CD4-positive, alpha-beta T cell treated with Interleukin-10 for 1 hour (primary cell): ENCODE measurements at places on chromosomes 7 and 10.

DNA sequence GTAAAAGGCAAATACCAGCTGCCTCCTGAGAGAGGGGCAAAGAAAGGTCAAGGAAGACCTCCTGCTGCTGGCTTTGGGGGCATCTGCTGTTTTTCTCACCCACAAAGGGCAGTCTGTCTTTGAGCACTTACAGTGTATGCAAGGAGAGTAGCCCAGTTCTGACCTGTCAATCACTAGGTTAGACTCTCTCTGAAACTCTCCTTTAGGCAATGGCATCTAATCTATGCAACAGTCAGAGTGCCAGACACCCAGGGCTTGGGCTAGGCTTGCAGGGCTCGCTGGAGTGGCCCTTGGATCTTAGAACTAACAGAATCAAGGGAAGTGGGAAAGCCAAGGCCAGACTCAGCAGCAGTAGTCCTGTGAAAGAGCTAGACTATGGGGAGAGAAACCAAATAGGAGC lies 522.9 kb downstream of the NRG3 start:
- DNase-seq, result no peak

DNA sequence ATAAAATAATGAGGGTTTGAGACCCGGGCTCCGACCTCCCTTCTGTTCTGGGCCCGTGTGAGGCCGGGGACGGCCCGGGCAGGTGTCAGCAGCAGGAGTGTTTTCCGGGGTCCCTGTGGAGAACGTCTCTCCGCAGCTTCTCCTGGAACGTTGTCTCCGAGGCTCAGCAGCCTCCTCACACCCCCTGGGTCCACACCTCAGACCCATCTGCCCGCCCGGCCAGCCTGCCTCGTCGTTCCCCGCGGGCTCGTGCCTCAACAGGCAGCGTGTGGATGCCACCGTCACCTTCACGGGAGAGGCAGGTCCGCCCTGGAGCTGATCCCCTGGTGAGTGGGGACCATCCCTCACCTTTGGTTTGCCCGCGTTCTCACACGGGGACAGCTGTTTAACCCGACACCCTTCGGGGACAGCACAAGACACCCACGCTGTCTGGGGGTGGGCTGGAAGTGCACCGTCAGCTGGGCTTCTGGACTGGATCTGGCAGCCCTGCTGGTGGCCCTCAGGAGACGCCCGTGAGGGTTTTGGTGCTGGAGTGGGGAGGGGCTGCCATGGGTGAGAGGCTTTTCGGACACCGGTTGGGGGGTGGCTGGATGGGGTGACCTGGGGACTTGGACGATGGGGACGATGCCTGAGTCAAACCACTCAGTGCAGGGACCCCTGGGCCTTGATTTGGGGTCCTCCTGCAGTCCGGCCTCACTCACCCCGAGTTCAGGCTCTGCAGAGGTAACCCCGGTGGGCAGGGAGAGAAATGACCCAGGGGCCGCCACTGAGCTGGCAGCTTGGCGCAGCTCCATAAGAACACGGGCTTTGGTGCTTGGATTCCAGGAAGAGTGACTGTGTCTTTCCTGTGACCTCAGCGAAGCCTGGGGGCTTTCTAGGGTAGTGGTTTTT lies 131.7 kb downstream of the DNAJB6 start:
- DNase-seq, result no peak

DNA sequence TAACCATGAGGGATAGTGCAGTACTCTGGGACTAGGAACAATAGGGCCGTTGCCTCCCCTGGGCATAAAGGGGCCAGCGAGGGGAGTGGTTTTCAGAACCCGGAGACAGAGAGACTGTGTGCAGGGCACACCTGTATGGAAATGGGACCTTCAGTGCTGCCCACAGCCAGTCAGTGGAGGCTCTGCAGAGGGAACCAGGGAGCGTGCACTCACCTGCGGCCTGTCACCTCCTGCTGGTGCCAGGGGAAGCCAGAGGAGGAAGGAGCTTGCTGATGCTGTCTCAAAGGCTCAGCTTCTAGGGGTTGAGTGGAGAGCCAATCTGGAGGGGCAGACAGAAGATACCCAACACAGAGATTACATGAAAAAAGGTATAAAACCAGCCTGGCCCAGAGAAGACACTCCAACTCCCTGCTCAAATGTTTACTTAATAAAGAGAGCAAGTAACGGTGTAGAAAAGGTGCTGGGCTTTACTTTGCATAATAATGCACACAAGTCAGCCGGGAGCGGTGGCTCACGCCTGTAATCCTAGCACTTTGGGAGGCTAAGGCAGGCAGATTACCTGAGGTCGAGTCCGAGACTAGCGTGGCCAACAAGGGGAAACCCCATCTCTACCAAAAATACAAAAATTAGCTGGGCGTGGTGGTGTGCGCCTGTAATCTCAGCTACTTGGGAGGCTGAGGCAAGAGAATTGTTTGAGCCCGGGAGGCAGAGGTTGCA lies 35.5 kb upstream of the WAPL start:
- DNase-seq, result no peak

DNA sequence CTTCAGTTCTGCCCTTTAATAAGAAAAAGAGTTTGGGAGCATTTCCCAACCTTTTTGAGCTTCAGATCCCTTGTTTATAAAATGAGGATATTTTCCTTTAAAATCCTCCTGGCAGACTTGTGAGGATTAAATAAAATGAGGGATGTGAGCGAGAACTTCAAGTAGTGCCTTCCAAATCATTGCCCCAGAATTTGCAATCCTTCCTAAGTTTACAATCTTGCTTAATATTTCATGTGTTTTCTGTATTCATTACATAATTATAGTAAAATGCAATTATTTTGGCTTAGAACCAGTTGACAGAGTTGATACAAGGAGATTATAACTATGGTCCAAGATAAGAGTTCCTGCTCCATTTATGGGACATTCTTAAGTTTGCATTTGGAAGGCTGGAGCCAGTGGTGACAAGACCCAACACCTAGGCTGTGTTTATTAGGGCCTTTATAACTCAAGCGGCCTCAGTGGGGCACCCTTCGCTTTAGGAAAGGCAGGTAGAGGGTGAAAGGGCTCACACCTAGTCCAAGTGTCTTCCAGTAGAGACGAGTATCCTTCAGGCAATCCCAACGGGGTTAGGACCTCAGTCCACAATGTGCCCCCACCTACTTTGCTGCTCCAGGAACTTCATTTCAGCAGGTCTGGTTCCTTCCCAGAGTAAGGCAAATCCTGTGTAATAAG lies 317.5 kb downstream of the WDR11 start:
- DNase-seq, result no peak

- DNase-seq, result no peak
Measured at GRCh38 chr10:95172851-95173250, 21.2 kb upstream of the ACSM6 start.
